Omental fat pad (tissue), 4 donors: ENCODE measurements at places on chromosomes 3 and 15. TPM values are rescaled to one million over a fixed set of nuclear protein-coding genes. Genes with fewer than 3 reads are reported as not detected.

ALG1L2 gene
- not detected for total RNA-seq

CASR gene
- total RNA-seq: not detected

WDR76 gene
- 2.0 TPM for total RNA-seq

GHRL gene
- not detected for total RNA-seq

LPCAT4 gene
- 5.8 TPM for total RNA-seq

KLHL40 gene
- total RNA-seq: 0.19 TPM

GOLGA8S gene
- 0.09 TPM for total RNA-seq
